Activated T-helper 1 cell treated with anti-CD3 and anti-CD28 coated beads, Interleukin-12 subunit alpha, Interleukin-12 subunit beta, Interleukin-2, Interleukin-4 antibody, amounts not matched to agents 30 ng/mL and 10 ng/mL and 1 ng/mL, durations not matched to agents 14 hours and 24 hours and 36 hours (primary cell): ENCODE measurements at places on chromosomes 12 and 14. TPM values are rescaled to one million over a fixed set of nuclear protein-coding genes. Genes with fewer than 3 reads are reported as not detected.
A peak's percentile ranks its signal among the peaks of the same experiment; 100 is the strongest.

DNA sequence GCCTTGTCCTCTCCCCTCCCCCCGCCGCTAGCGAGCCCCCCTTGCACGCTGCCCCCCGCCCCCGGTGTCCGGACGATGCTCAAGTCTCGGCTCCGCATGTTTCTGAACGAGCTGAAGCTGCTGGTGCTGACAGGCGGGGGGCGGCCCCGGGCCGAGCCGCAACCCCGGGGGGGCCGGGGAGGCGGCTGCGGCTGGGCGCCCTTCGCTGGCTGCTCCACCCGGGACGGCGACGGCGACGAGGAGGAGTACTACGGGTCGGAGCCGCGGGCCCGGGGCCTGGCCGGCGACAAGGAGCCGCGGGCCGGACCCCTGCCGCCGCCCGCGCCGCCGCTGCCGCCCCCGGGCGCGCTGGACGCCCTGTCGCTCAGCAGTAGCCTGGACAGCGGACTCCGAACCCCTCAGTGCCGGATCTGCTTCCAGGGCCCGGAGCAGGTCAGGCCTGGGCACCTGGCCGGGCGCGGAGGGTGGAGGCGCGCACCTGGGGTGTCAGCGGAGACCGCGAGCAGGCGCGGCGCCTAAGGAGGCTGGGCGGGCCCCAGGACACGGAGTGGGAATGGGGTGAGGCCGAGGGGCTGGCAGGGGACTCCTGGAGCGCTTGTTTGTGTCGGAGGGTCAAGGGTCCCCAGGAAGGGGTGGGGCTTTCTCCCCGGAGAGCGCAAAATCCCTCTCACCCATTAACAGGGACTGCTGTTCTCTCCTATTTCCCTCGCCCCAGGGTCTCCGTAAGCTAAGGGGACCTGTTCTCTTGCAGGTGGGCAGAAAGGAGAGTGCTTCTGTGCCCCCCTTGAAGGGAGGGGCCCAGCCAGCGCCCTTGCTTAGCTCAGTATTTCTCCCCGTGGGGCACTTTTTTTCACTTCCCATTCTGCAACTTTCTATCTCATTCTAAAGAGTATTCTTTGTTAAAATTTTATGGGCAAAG is 810 bp downstream of the MARCHF9 start:
- peaks cover 3% of the 10 kb centered on the region for H3K27me3 ChIP-seq
- H3K4me3 ChIP-seq = peak overlapping the region; percentile 89
- no peak for DNase-seq
- H3K27ac ChIP-seq = peak overlapping the region; percentile 1

Gene RHEBL1
- total RNA-seq = 8.6 and 10.7 TPM in 2 replicates

- H3K27me3 ChIP-seq = no peaks in the 10 kb centered on the region
- DNase-seq = no peak
- H3K36me3 ChIP-seq = no peaks in the 10 kb centered on the region
- no peak overlapping the region for H3K27ac ChIP-seq
These were observed 1389.3 kb downstream of the AACS start for GRCh38 chr12:126454581-126454980.

DNA sequence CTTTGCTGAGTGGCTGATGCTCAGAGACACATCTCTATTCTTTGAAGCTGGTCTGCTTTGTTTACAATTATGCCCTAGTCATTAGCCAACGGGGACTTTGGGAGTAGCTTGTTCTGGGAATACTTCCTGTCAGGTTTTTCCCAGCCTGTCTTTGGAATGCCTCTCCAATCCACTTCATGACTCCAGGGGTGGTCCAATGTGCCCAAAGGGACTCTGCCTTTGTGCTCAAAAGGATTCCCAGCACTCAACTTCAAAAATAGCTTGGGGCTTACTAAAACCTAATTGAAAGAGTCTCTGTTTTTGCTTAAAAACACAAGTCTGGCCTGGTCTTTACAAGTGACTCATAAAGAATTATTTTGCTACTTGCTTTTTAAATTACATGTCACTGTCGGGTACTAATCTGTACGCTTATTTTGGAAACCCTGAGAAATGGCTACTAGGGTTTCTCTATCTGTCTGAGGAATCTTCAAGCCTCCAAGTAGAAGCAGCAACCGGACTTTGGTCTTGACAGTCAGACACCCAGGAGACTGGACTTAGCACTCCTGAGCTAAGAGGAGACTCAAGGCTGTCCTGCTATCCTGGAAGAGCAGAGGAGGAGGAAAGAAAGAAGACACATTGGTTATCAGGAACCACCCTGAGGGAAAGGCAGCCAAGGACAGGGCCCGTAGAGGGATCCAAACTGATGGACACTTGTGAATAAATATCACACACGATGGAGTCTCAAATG is 20.7 kb downstream of the PHLDA1 start:
- H3K36me3 ChIP-seq = no peaks in the 10 kb centered on the region
- H3K4me1 ChIP-seq = peaks cover 23% of the 10 kb centered on the region
- no peak for DNase-seq
- no peak overlapping the region for H3K27ac ChIP-seq

- H3K27me3 ChIP-seq = peaks cover 3% of the 10 kb centered on the region
- peak overlapping the region; percentile 94 for H3K4me3 ChIP-seq
- H3K4me1 ChIP-seq = peaks cover 55% of the 10 kb centered on the region
- H3K27ac ChIP-seq = peak overlapping the region; percentile 82
- H3K36me3 ChIP-seq = peaks cover 25% of the 10 kb centered on the region
These were observed 1.9 kb downstream of the MLXIP start for GRCh38 chr12:122080149-122081082.

- no peaks in the 10 kb centered on the region for H3K27me3 ChIP-seq
- no peak for DNase-seq
- H3K36me3 ChIP-seq = no peaks in the 10 kb centered on the region
- no peak overlapping the region for H3K4me3 ChIP-seq
These were observed 105.0 kb downstream of the CMKLR1 start for GRCh38 chr12:108234158-108234557.

GRCh38 chr12:49923880-49924556 is 20.3 kb upstream of the FAIM2 start:
- no peak for DNase-seq
- H3K27me3 ChIP-seq = peaks cover 7% of the 10 kb centered on the region
- no peaks in the 10 kb centered on the region for H3K4me1 ChIP-seq
- H3K27ac ChIP-seq = no peak overlapping the region
- H3K36me3 ChIP-seq = no peaks in the 10 kb centered on the region

Gene CCDC38
- not detected in 2 replicates for total RNA-seq

GRCh38 chr12:11718105-11718504 is 68.6 kb downstream of the ETV6 start:
- H3K4me3 ChIP-seq = no peak overlapping the region
- peaks cover 78% of the 10 kb centered on the region for H3K4me1 ChIP-seq
- H3K27me3 ChIP-seq = no peaks in the 10 kb centered on the region
- no peak for DNase-seq
- no peak overlapping the region for H3K27ac ChIP-seq
- H3K36me3 ChIP-seq = peaks cover 63% of the 10 kb centered on the region

Gene KRT79
- not detected in 2 replicates for total RNA-seq
